ENCODE measurements at places on chromosomes 4 and X.
A peak's percentile ranks its signal among the peaks of the same experiment; 100 is the strongest.

- no peak for DNase-seq
Observed at GRCh38 chrX:106391284-106391911, 220.4 kb upstream of the RADX start.

GRCh38 chr4:55884851-55885219 is 31.4 kb downstream of the EXOC1 start:
- no peak for DNase-seq

- peak; percentile 32 for DNase-seq
Observed at GRCh38 chrX:24023972-24024669, 2.9 kb downstream of the KLHL15 start.

DNA sequence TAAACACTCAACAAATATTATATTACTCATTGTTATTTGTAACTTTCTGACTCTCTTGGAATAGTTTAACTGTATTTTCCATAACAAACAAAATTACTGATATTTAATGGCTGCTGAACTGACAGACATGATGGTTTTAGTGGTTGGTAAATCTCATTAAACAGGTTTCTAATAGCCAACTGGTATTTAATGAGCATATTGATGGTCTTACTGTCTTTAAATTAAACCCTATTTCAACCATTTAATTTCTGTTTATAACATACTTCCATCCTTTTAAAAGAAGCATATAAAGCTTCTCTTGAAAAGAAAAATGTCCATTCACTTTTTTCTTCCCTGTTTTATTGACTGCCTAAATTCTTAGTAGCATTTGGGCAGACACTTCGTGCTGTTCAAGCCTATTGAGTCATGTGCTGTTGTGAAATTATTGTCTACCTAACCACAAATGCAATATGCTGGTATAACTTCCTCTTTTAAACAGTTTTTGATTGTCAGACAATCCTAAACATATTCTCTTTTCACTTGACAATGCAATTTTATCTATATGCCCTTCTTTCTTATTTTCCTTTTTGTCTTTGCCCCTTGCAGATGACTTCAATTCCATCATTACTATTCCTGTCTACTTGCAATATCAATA is 163.9 kb upstream of the SLC7A11 start:
- peak; percentile 97 for DNase-seq

GRCh38 chrX:57070185-57070984 is 51.0 kb downstream of the SPIN2B start:
- DNase-seq = no peak

- no peak for DNase-seq
Observed at GRCh38 chr4:153409924-153410501, 56.1 kb upstream of the TMEM131L start.
